ENCODE measurements at places on chromosomes 5 and 9.

GRCh38 chr9:6552033-6552432 lies 93.5 kb downstream of the GLDC start:
- DNase-seq = peak; percentile 5

GRCh38 chr5:96045888-96046287 lies 84.2 kb upstream of the ELL2 start:
- no peak for DNase-seq

- no peak for DNase-seq
Measured at GRCh38 chr5:11300736-11301135, 539.7 kb upstream of the DAP start.

GRCh38 chr5:111747337-111747736 lies 9.7 kb downstream of the NREP start:
- DNase-seq = peak; percentile 44

GRCh38 chr5:164048359-164048926 lies 543.0 kb downstream of the MAT2B start:
- DNase-seq = no peak

DNA sequence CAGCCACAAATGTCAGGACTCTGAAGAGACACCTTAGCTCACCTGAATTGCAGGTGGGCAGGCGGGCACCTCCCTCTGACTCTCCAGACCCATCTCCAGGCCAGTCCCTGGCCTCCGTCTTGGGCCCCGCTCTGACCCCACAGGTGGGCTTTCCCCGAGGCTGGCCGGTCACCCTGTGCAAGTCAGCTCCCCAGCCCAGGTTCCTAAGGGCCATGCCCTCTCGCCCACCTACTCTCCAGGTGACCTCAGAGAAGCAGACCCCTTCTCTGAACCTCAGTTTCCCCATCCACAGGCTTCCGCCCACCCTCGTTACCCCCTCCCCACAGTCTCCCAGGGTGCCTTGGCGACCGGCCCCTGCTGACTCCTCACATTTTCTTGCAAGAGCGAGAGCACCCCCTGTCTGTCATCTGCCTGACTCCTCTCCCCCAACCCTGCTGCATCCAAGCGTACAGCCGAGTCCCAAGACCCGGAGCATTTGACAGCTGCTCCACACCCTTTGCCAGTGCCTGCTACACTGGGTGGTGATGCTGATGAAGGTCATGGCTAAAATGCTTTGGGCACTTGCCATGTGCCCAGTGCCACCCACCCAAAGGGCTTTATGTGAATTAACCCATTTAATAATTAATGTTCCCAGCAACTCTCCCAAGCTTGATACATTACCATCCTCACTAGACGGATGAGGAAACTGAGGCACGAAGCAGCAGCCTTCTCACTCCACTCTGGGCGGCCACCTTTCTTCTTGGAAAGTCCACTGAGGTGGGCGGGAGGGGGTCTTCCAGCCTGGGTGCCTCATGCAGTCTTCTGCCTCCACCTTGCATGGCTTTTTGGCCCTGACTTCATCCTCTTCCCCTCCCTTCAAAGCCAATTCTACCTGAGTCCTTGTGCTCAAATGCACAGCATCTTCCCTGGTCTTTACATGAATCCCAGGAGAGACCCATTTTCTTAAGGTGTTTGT lies 51.1 kb upstream of the ORM1 start:
- no peak for DNase-seq

- no peak for DNase-seq
Measured at GRCh38 chr9:92385953-92386352, 18.4 kb downstream of the OGN start.

DNA sequence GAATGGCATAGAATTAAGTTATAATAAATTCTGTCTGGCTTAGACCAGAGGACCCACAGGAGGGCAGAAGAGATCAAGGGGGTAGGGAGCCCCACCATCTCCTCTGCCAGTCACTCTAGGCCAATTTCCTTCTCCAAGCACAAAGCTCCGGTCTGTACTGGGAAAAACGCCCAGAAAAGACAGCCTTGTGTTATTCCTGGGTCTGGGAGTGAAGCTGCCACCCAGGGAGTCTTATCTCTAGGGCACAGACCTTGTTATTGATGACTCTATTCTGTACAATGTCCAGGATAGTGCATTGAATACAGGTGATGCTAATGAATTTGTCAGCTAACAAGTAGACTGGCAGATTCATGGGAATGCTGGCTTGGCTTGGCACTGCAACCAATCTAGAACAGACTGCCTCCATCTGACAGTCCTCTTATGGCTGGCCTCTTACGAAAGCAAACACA lies 60.7 kb downstream of the MED27 start:
- DNase-seq = no peak

Measured in HFFc6 (cell line).